Islet precursor cell (in vitro differentiated cells): ENCODE measurements at places on chromosomes 4 and X.

DNA sequence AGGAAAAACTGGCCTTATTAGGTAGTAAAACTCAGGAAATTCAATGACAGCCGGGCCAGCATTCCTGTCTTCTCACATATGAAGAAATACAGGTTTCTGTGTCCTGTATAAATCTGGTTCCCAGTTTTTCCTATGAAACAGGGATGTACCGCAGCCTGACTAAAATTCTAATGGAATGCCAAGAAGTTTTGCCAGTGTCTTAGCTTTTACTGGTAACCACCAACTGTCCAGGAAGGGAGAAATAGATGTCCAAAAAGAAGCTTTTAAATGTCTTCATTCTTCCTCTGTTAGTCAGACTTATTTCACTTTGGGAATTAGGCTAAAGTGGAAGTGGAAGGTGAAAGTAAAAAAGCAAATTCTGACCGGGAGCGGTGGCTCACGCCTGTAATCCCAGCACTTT is 108.0 kb upstream of the TBL1X start:
- DNase-seq, result no peak

- no peak for DNase-seq
These were observed 1712.5 kb downstream of the C4orf33 start for GRCh38 chr4:130808492-130808891.

- no peak for DNase-seq
These were observed 271.8 kb downstream of the INPP4B start for GRCh38 chr4:142574306-142574705.

GRCh38 chrX:2705046-2705832 is 14.1 kb downstream of the CD99 start:
- DNase-seq, result no peak

DNA sequence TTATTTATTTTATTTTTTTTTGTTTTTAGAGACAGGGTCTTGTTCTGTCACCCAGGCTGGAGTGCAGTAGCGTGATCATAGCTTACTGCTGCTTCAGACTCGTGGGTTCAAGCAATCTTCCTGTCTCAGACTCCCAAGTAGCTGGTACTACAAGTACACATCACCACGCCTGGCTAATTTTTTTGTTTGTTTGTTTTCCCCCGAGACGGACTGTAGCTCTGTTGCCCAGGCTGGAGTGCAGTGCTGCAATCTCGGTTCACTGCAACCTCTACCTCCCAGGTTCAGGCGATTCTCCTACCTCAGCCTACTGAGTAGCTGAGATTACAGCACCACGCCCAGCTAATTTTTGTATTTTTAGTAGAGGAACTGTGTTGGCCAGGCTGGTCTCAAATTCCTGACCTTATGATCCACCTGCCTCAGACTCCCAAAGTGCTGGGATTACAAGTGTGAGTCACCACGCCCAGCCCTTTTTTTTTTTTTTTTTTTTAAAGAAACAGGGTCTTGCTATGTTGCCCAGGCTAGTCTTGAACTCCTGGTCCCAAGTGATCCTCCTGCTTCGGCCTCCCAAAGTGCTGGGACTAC is 32.2 kb downstream of the COPS4 start:
- DNase-seq, result no peak

GRCh38 chr4:22190855-22191254 is 242.3 kb upstream of the KCNIP4 start:
- peak; percentile 78 for DNase-seq

DNA sequence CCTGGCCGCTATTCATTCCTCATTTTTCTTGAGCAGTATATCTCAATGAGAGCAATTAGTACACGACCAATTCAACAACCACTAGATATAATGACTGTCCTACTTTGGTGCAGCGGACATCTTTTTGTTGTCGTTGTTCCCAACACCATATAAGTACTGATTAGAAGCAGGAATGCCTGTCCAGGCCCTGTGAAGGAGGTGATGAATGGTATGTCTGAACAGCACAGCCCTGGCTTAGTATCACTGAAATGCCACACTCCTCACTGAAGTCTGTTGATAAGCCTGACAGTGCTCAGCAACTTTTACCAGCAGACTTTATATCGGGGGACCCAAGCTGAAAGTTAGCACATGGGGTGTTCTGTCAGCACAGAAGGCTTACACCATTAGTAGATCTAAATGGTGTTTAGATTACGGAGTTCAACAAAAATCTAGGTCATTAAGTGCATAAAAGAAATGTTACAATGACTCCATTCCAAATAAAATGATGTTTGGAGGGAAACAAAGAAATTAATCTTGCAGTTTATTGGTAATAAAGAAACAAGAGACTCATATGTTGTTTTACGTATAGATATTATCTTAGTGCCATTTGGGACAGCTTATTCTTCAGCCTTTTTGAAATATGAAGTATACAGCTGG is 228.3 kb upstream of the TTC29 start:
- DNase-seq, result peak; percentile 74

DNA sequence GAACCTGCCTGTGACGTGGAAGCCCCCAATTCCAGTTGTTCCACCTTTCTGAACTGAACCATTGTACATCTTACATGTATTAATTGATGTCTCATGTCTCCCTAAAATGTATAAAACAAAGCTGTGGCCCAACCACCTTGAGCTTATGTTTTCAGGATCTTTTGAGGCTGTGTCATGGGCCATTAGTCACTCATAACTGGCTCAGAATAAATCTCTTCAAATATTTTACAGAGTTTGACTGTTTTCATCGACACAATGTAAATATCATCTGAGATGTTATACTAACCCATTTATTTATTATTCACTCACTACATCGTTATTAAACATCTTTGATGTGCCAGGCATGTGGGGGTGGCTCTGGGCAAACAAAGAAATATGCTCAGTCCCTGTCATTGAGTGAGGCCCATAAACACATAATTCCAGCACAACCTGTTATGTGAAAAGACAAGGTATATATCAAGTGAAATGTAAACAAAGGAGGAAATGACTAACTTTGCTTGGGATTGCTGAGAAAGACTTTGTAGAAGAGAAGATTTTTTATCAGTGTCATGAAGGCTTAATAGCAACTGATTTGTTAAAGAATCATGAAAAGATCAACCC is 34.5 kb upstream of the PPM1K start:
- no peak for DNase-seq

- peak; percentile 39 for DNase-seq
These were observed 595 bp downstream of the KLHL34 start for GRCh38 chrX:21657318-21658151.

GRCh38 chrX:106897259-106897658 is 5.9 kb downstream of the RIPPLY1 start:
- DNase-seq, result no peak

DNA sequence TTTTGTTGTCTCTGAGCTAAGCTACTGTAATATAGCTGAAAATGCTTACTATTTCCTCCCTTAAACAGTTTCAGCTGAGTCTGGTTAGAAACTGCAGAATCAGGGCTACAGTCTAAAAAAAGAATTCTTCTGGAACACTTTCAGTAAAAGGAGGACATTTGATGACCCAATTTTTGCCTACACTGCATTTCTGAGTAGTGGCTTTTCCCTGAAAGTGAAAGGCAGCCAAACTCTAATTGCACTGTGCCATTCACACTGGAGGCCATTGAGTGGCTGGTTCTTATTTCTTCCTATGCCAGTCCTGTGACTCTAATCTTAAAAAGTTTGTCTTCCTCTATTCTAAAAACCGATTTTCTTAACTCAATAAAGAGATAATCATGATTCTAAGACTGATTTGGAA is 526.0 kb downstream of the CFAP47 start:
- no peak for DNase-seq

DNA sequence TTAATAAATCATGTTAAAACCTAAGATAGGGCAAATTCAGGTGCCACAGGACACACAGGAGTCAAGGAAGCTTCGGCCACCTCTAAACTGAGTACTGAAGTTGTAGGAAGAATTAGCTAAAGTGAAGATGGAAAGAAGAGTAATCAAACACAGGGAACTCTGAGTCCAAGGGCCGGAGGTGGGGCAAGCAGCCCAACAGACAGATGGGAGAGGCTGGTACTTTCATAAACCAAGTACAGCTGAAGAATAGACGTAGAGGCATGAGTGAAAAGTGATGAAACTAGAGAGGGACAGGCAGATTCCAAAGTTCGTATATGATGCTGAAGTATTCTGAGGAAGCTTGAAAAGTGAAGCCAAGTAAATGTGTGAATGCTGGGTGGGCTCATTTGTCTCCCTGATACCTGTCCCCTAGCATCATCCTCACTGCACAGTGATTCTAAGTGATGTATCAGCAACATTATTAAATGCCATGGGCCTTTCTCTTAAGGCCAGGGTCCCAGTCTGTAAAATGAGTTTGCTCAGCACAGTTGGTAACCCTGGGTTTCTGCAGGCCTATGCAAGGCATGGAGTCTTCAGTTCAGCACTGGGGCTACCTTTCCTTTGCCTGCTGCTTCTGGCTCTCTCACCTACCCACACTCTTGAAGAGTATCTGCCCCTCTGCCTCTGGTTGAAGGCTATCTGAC is 203.3 kb downstream of the NR3C2 start:
- no peak for DNase-seq

- DNase-seq, result no peak
These were observed 745.3 kb downstream of the RPA4 start for GRCh38 chrX:97628807-97629596.

DNA sequence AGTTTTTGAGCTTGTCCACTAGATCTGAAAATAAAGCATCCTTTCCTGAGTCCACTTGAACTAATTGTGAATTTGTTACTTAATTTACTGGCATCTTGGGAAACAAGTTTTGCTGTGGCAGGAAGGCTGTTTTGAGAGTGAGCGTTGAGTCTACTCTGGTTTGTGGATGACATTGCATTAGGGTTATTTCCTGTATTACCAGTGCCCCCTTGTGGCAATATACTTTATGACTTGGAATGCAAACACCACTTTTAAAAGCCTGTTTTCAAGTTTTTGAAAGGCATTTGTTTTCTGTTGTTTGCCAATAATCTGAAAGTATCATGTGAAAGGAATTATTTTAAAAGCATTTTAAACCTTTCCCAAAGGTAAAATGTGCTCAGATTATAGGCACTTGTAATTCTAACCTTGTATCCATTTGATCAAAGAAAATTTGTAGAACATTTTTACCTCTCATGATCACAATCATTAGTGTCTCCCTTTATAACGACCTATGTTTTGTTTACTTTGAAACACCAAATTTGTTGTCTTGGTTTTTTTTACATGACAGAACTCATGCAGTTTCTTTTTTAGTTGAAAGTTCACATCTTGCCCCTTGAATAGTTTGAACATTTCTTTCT is 18.0 kb upstream of the CYP2U1 start:
- DNase-seq, result no peak

DNA sequence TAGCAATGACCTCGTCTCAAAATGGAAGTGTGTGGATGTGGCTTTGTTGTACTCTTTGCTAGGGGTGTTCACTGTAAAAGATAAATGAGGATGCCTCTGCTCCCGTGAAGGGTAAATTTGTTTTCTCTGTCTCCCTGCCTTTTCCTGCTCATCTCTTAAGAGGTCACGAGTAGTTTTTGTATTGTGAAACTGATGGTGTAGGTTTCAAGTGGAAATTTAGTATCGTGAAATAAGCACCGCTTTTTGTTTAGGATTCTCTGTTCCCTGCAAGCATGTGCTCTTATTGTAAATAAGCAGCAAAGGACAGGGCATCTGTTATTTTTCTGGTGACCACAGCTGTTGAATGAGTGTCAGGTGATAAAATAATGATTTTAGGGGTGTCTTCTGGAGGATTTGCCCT is 104.6 kb downstream of the PHEX start:
- DNase-seq, result no peak

DNA sequence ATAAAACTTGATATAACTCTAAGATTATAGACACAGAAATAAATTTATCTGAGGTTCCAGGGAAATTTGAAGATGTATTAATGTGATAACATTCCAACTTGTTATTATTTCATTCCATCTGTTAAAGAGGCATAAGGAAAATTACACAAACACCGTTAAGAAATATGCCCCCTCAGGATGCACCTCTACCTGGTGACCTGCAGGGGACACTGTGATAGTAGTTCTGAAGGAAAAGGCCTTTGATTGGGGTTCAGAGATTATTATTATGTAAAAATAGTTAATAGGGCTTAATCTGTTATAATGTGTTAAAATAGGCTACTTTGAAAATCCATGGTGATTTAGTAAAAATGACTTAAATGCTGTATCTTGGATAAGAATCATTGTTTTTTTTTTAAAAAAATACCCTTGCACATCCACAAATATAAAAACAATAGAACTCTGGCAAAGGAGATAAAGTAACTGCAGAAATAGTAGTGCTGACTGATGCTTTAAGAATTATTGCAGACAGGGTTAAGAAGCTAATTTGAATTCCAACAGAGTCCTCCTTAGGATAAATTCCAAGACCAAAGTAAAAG is 6.1 kb upstream of the ABRAXAS1 start:
- no peak for DNase-seq

DNA sequence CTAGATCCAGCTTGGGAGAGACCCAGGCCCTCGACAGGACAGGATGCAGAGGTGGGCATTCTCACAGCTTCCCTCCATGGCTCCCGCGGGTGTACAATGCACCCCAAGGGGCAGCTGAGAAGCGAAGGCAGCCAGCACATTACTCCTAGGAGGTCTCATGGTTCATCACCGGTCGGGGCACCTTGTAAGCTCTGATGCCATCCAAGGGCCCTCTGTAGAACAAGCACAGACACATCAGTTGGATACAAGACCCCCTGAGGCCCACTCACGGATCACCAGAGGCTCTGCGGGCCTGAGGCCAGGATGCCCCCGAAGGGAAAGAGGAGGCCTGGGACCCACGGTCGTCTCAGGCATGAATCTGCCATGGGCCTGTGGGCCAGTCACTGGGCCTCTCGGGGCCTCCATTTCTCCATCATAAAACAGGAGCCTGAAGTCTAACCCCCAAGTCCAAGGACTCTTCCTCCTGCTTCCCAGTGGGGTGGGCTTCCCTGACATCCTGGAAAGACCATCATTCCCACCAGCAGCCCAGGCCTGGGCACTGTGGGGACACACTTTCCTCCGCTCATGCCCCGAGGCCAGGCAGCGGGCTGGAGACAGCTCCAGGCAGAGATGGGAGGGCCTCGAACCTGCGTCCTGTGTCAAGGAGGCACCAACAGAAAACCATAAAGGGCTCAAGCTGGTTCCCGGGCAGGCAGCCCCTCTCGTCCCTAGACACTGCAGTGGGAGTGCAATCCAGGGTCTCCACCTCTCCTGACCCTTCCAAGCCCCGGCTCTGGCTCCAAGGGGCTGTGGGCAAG is 20.1 kb downstream of the HMX1 start:
- DNase-seq, result no peak

DNA sequence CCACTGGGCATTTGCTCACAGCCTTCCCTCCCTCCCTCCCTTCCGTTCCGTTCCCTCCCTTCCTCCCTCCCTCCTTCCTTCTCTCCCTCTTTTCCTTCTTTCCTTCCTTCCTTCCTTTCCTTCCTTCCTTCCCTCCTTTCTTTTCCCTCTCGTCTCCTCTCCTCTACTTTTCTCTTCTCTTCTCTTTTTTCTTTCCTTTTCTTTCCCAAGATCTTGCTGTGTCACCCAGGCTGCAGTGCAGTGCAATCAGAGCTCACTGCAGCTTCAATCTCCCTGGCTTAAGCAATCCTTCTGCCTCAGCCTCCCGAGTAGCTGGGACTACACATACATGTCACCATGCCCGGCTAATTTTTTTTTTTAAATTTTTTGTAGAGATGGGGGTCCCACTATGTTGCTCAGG is 26.7 kb upstream of the ING2 start:
- DNase-seq, result no peak

GRCh38 chr4:6313216-6313615 is 43.6 kb downstream of the WFS1 start:
- peak; percentile 67 for DNase-seq

GRCh38 chr4:80219301-80220025 is 22.2 kb downstream of the PRDM8 start:
- peak; percentile 90 for DNase-seq
